Myocyte (in vitro differentiated cells): ENCODE measurements at places on chromosomes 3 and 15.

DNA sequence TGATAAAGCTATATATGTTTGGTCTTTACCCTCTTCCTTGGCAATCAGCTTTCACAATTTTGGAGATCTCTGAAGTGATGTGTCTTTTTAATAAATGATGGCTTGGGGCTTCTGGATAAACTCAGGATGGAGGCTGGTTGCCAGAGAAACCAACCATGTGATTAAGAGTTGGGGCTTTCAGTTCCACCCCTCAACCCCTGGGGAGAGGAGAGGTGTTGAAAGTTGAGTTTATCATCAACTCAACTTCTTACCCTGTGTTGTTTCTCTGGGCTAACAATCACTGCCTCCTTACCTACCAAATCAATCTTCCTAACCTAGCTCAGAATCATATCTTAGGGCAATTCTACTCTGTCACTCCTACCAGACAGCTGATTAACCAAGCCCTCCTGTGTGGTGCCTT is 735.8 kb downstream of the ZPLD1 start:
- no peak for DNase-seq

DNA sequence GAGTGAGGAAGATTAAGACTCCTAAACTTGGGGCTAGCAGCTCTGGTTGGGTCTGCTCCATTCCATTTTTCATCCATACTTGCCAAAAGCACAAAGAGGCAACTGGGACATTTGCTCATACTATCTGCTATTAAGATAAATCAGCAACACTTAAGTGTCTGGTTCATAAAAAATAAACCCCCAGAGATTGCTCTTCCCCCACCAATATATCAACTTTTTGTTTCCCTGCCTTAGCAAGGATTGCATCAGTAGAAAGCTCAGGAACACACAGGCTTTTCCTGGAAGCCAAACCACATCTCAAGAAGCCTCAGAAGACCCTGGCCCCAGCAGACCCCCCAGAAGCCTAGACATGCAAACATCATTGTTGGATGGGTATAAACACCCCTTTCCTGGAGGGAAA is 232.4 kb upstream of the WNT5A start:
- no peak for DNase-seq

GRCh38 chr3:173529062-173529711 is 131.6 kb downstream of the NLGN1 start:
- no peak for DNase-seq

DNA sequence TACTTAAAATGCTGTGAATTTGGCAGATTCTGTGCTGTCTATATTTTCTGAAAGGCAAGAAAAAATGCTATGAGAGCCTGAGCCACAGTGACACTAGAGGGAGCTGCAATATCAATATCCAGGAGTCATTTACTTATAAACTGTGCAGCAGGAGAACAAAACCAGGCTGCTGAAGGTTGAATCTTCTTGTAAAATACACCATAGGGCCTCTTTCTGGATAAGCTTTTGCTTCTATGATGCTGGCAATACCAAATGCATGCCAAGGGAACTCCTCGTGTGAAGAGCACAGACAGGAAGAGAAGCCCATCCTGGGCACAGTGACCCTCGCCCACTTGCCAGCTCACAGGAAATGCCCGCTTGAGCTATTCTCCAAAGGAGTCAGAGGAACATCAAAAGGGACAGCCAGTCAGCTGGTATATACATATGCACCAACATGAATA is 48.0 kb upstream of the TSPAN3 start:
- peak; percentile 77 for DNase-seq

GRCh38 chr3:28252001-28252431 is 10.6 kb downstream of the CMC1 start:
- DNase-seq, result no peak
